GM12892 (cell line): ENCODE measurements at places on chromosomes 6 and 20.

DNA sequence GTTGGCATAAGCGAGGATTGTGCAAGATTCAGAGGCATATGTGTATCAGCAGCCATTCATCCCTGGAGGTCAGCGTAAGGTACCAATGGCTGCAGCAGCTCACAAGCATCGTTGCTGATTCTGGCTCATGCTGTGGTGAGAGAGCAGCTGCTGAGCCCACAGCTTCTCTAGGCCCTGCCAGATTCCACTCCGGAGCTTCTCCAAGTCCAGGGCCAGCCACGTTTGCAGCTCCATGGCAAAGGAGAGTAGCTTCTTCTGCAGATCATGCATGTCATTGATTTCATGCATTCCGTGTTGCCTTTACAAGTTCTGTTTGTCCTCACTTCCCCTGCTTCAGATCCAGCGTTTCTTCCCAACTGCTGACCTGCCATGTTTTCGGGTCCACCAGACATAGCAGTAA lies 474.8 kb upstream of the ID4 start:
- no peak for DNase-seq

- no peak for DNase-seq
These were observed 23.5 kb upstream of the IBTK start for GRCh38 chr6:82270881-82271635.

GRCh38 chr20:61883857-61884393 lies 181.8 kb downstream of the TAF4 start:
- DNase-seq = no peak

- no peak for DNase-seq
These were observed 36.9 kb downstream of the KCNQ2 start for GRCh38 chr20:63435552-63435951.

DNA sequence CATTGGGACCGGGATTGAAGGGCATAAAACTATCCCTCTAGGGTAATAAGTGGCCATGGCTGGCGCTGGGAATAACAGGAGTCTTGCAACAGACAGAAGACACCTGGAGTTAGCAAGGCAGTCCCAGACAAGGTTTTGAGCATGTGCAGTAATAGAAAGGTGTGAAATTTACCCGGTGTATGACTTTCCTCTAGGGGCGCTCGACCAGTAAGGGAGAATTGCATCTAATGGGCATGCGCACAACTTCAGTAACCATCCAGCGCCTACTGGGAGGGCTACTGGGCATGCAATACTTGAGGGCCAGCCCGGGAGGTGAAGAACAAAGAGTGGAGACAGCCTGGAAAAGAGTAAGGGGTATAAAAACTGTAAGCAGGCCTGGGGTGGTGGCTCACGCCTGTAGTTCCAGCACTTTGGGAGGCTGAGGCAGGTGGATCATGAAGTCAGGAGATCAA lies 32.7 kb downstream of the SERPINB6 start:
- no peak for DNase-seq

GRCh38 chr20:15005300-15005986 lies 668.0 kb upstream of the FLRT3 start:
- no peak for DNase-seq

GRCh38 chr6:161608771-161609170 lies 334.9 kb upstream of the AGPAT4 start:
- no peak for DNase-seq

GRCh38 chr6:146028252-146028795 lies 538 bp upstream of the GRM1 start:
- no peak for DNase-seq

DNA sequence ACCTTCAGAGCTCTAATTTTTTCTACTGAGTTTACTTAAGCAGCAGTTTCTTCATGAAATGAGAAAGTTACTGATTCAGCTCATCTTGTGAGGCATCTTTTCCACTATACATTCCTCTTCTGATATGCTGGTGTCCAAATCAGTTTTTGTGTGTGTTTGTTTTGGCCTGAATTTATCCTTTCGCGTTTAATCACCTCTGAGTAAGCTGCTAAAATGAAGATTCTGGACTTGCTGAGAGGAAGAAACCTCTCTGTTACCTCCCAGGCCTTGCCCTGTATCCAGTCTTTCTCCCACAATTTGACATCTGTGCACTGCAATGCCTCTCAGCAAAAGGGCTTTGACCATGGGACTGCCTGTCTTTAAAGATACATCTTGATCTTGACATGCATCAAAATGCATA lies 536.2 kb upstream of the NRSN1 start:
- DNase-seq = no peak

DNA sequence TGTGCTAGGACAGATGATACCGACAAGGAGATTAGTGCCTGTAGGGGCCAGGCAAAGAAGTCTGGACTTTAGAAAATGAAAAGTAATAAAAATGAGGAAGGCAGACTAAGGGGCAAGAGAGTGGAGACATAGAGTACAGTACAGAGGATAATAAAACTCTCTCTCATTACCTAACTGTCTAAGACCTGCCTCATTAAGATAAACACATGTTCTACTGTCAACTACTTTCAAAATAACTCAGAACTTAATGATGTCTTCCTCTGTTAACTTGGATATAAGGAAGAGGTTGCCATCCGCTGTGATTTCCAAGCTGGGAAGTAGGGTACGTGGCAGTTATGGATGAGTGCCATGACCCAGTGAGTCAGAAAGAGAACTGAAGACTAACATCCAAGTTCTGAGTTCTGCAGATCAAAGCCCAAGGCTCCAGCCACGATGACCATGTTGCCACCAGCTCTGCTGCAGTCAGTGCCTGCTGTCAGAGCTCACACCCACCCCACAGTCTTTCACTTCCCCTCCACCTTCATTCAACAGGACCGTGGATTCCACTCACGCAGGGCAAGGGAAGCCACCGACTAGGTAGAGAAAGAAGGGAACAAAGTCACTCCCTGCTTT lies 81.8 kb downstream of the KIF16B start:
- DNase-seq = no peak

GRCh38 chr20:17171746-17172280 lies 55.0 kb upstream of the PCSK2 start:
- DNase-seq = no peak
